PC-3 (cell line): ENCODE measurements at places on chromosomes 11 and 22.

- peak within 1 kb of the TSS; percentile 81 for H3K4me3 ChIP-seq
- no peak within 1 kb of the TSS; the same call in 1 of the 2 replicates for H3K27ac ChIP-seq
- H3K4me1 ChIP-seq: peaks cover 29% of the 10 kb centered on the region
- no peaks in the 10 kb centered on the region for H3K36me3 ChIP-seq
Measured at GRCh38 chr22:46537225-46537945, at the start of gene CELSR1. TSS of gene CELSR1 (minus strand) at chr22:46537620. CDS start at chr22:46537170, 450 bp downstream.

- H3K4me1 ChIP-seq: peaks cover 9% of the 10 kb centered on the region; the same call in 1 of the 2 replicates
- DNase-seq: peak; percentile 64
- H3K4me3 ChIP-seq: peak within 1 kb of the TSS; percentile 100
- no peaks in the 10 kb centered on the region for H3K27me3 ChIP-seq
Measured at GRCh38 chr11:63768237-63769041, at the start of gene ZFTA. TSS of gene ZFTA (minus strand) at chr11:63768775. CDS start at chr11:63768622, 153 bp downstream.

DNA sequence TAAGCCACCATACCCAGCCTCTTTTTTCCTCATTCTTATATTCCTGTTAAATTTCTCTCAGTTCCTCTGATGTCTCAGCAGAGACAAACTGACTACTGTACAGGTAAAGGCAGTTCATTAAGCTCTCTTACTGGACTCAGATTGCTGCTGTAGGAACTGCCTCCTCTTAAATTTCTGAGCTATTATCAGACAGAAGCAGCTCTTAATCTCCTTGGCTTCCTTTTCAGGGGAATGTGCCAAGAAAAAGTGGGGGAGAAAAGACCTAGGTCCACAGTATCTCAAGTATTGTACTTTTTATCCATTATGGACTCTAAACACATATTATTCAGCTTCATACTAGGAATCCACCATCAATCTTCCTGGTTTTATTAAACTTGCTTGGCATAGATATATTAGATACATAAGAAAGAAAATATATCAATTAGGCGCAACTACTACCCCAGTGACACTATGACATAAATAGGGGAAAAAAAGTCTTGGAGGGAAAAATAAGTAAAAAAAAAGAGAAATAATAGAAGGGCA lies 26.1 kb downstream of the MRTFA start:
- no peak overlapping the region for H3K4me3 ChIP-seq
- DNase-seq: no peak
- H3K27me3 ChIP-seq: no peaks in the 10 kb centered on the region
- H3K4me1 ChIP-seq: peaks cover 11% of the 10 kb centered on the region

GRCh38 chr11:111743700-111744099 lies 22.5 kb downstream of the PPP2R1B start:
- peaks cover 56% of the 10 kb centered on the region for H3K36me3 ChIP-seq
- no peak overlapping the region for H3K4me3 ChIP-seq
- H3K27me3 ChIP-seq: no peaks in the 10 kb centered on the region
- H3K27ac ChIP-seq: no peak overlapping the region

DNA sequence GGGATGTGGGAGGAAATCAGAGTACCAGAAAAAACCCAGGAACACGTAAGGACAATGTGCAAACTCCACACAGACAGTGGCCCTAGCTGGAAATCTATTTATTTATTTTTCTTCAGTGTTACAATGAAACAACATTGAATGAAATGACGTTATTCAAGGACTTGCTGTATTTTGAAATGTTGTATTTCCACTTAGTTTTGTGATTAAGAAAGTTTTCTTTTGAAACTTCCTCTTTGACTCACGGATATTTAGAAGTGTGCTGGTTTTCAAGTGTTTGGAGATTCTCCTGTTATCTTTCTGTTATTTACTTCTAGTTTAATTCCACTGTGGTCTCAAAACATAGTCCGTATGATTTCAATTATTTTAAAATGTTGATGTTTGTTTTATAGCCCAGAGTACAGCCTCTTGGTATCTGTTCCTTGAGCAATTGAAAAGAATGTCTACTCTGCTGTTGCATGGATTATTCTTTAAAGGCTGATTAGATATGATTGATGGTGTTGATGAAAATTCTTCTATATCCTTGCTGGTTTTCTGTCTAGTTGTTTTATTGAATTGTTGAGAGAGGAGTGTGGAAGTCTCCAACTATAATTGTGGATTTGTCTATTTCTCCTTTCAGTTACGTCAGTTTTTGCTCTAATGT lies 141.0 kb downstream of the ARHGAP20 start:
- no peaks in the 10 kb centered on the region for H3K4me1 ChIP-seq
- H3K27ac ChIP-seq: no peak overlapping the region
- H3K27me3 ChIP-seq: peaks cover 74% of the 10 kb centered on the region
- H3K4me3 ChIP-seq: no peak overlapping the region
- no peak for DNase-seq
- no peaks in the 10 kb centered on the region for H3K36me3 ChIP-seq

GRCh38 chr22:40310081-40310767 lies 36.1 kb upstream of the ADSL start:
- H3K36me3 ChIP-seq: peaks cover 13% of the 10 kb centered on the region
- H3K27me3 ChIP-seq: no peaks in the 10 kb centered on the region
- no peaks in the 10 kb centered on the region for H3K4me1 ChIP-seq
- no peak overlapping the region for H3K4me3 ChIP-seq
- H3K27ac ChIP-seq: no peak overlapping the region
- DNase-seq: no peak

- 0 out of 2 replicates have a peak, but pooled peaks cover 5% of the 10 kb centered on the region for H3K4me1 ChIP-seq
- H3K27ac ChIP-seq: no peak overlapping the region
- H3K27me3 ChIP-seq: no peaks in the 10 kb centered on the region
- no peaks in the 10 kb centered on the region for H3K36me3 ChIP-seq
- H3K4me3 ChIP-seq: no peak overlapping the region
Measured at GRCh38 chr11:47147250-47147649, 29.4 kb downstream of the ARFGAP2 start.

- peak overlapping the region; percentile 95 for H3K27ac ChIP-seq
- no peaks in the 10 kb centered on the region for H3K27me3 ChIP-seq
- H3K36me3 ChIP-seq: peaks cover 2% of the 10 kb centered on the region; the same call in 1 of the 2 replicates
- no peak overlapping the region for H3K4me3 ChIP-seq
- H3K4me1 ChIP-seq: peaks cover 25% of the 10 kb centered on the region
- peak; percentile 87 for DNase-seq
Measured at GRCh38 chr22:21942407-21943343, 10.0 kb downstream of the PPM1F start.

DNA sequence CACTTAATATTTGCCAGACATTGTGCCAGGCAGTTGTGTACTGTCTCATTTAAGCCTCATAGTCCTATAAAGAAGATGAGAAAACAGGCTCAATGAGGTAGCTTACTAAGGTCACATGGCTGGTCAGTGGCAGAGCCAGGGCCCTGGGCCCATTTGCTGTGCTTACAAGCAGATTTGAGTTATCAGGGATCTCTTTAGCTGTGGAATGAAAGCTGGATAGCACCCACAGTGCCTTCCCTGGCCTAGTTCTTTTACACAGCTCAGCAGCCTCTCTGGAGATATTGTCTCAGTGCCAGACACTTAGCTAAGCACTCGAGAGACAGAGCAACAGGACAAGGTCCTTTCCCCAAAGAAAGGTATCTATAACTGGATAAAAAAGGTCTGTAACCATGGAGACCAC lies 6.1 kb downstream of the TMEM86A start:
- H3K36me3 ChIP-seq: no peaks in the 10 kb centered on the region
- no peak overlapping the region for H3K4me3 ChIP-seq
- no peak for DNase-seq
- no peak overlapping the region for H3K27ac ChIP-seq
- H3K4me1 ChIP-seq: 0 out of 2 replicates have a peak, but pooled peaks cover 2% of the 10 kb centered on the region

GRCh38 chr22:36102995-36103394 lies 57.6 kb downstream of the APOL3 start:
- no peak for DNase-seq
- H3K4me3 ChIP-seq: no peak overlapping the region
- no peak overlapping the region for H3K27ac ChIP-seq
- H3K36me3 ChIP-seq: no peaks in the 10 kb centered on the region
- no peaks in the 10 kb centered on the region for H3K27me3 ChIP-seq

- DNase-seq: no peak
- no peak overlapping the region for H3K4me3 ChIP-seq
- H3K27ac ChIP-seq: no peak overlapping the region
- H3K4me1 ChIP-seq: no peaks in the 10 kb centered on the region
- H3K36me3 ChIP-seq: no peaks in the 10 kb centered on the region
Measured at GRCh38 chr11:134377876-134378275, 34.2 kb downstream of the B3GAT1 start.

- H3K27me3 ChIP-seq: no peaks in the 10 kb centered on the region
- H3K4me1 ChIP-seq: peaks cover 42% of the 10 kb centered on the region
- DNase-seq: peak; percentile 97
- H3K36me3 ChIP-seq: peaks cover 41% of the 10 kb centered on the region
Measured at GRCh38 chr11:122668562-122669090, 13.1 kb downstream of the UBASH3B start.

DNA sequence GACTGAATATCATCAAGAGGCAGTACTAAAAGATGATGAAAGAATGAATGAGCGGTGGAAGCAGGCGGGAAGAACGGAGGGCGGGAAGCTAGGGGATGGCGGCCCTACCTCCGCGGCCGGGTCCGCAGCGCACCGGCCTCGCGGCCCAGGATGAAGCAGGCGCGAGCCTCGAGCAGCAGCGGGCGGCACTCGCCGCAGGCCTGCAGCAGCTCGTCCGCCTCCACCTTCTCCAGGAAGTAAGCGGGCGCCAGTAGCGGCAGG lies 3.4 kb downstream of the KLHL35 start:
- no peak overlapping the region for H3K4me3 ChIP-seq
- no peak for DNase-seq
- H3K36me3 ChIP-seq: no peaks in the 10 kb centered on the region
- H3K27ac ChIP-seq: no peak overlapping the region

DNA sequence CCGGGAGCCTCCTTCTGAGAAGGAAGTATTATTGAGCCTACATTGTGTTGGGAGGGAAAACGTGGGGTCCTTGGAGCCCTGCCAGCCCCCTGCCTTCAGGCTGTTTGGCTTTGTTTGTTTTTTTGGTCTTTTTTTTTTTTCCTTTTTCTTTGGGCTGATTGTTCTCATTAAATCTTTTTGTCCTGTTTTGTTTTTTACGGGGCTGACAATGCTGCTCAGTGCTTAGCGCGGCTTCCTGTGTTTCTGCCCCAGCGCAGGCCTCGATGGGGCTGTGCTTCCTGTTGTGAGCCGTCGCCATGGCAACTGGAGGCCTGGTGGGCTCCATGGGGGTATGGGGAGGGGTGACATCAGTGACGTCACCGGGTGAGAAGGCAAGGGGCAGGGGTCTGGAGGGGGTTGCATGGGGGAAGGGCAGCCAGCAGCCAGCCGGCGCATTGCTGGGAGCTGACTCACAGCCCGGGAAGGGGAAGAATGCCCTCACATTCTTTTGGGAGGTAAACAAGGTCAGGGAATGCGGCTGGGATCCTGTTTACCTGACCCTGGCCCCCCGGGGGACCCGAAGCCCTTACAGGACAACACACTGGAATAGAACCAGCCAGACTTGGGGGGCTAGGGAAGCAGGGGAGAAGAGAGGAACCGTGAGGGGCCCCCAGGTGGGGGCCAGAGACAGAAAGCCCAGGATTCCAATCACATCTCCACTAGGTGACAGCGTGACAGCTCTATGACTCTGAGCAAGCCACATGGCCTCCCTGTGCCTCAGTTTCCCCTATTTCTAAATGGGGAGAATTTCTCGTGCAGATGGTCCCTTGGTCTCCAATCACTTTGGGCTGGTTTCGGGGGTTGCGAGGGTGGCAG lies 22.2 kb upstream of the CBX7 start:
- H3K4me1 ChIP-seq: peaks cover 63% of the 10 kb centered on the region
- peak overlapping the region; percentile 77 for H3K27ac ChIP-seq
- H3K27me3 ChIP-seq: no peaks in the 10 kb centered on the region
- no peak overlapping the region for H3K4me3 ChIP-seq
- peak; percentile 81 for DNase-seq

DNA sequence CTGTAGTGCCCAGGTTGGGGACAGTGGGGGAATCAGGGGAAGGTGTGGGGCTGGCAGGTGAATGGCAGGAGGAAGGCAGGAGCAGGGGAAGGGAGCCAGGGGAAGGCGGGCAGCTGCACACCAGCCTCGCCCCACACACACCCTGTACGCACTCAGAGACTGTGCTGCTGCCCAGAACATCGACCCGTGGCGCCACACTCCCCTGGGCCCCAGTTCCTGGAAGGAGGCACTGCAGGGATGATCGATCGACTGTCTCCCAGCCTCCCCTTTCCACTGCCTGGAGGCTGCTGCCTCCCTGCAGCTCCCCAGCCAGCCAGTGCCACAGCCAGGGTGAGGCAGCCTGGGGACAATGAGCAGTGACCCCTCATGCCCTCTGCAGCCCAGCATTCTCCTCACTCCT lies 19.2 kb downstream of the PDE2A start:
- DNase-seq: no peak
- no peaks in the 10 kb centered on the region for H3K36me3 ChIP-seq
- H3K27me3 ChIP-seq: no peaks in the 10 kb centered on the region
- H3K4me1 ChIP-seq: no peaks in the 10 kb centered on the region
- H3K4me3 ChIP-seq: no peak overlapping the region

- no peaks in the 10 kb centered on the region for H3K36me3 ChIP-seq
- H3K4me3 ChIP-seq: no peak overlapping the region
- DNase-seq: no peak
- no peaks in the 10 kb centered on the region for H3K4me1 ChIP-seq
Measured at GRCh38 chr22:43928468-43928867, 4.9 kb downstream of the PNPLA3 start.

DNA sequence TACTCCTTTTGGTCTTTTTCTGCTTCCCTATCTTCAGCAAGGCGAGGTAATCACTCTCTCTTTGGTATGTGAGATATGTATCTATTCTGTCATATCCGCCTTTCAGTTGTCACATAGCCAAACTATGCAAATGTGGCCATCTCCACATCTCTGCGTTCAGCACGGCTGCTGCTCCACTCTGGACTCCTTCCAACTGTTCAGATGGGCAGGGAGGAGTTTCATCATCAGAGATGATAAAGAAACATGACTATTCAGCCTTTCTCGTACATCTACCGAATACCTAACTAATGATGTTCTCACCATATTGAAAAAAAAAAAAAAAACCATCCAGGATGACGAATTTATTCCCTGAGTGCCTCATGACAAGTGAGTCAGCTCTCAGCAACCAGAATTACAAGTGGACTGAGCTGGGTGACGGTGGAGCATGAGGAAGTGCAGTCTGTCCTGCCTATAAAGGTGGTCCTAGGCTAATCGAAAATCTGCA lies 899.6 kb downstream of the OPCML start:
- no peak overlapping the region for H3K4me3 ChIP-seq
- H3K27ac ChIP-seq: no peak overlapping the region
- no peaks in the 10 kb centered on the region for H3K36me3 ChIP-seq

GRCh38 chr11:106121570-106122320 lies 44.3 kb downstream of the AASDHPPT start:
- peak overlapping the region; percentile 30; the same call in 1 of the 2 replicates for H3K4me3 ChIP-seq
- H3K36me3 ChIP-seq: no peaks in the 10 kb centered on the region
- H3K27me3 ChIP-seq: no peaks in the 10 kb centered on the region
- DNase-seq: peak; percentile 74
- H3K4me1 ChIP-seq: peaks cover 12% of the 10 kb centered on the region
- H3K27ac ChIP-seq: peak overlapping the region; percentile 5; the same call in 1 of the 2 replicates

DNA sequence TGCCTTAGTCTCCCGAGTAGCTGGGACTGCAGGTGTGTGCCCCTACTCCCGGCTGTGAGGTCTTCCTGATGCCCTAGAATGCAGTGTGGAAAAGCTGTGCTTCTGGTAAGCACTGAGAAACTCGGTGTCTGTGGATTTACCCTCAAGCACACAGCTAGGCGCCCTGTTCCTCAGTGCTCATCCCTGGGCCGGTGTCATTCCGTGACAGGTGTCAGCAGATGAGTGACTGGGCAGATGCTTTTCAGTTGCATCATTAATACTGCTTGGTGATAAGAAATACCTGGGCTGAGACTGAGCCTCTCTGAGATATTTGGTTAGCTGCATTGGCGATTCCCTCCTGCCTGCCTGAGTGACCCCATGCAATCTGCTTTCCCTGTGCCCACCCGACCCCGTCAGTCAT lies 21.8 kb downstream of the FAM118A start:
- no peak overlapping the region for H3K4me3 ChIP-seq
- no peaks in the 10 kb centered on the region for H3K27me3 ChIP-seq
